ENCODE measurements at places on chromosomes 12 and 14.

- no peak for DNase-seq
Measured at GRCh38 chr12:116331876-116332275, 54.4 kb upstream of the MED13L start.

DNA sequence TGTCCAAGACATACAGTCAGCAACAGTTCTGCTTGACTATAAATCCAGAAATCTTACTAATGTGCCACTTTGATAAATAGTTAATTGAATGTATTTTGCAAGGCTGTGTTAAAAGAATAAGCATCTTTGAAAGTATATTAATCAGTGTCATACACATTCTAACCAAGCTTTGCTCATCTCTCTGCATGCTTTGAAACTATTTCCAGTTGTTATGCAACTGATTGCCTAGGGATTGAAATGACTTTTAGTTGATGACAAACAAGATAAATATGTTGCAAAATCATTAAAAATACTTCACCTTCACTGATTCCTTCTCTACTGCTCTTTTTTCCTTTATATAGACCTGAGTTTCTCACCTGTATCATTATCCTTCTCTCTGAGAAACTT lies 91.3 kb downstream of the AEBP2 start:
- no peak for DNase-seq

DNA sequence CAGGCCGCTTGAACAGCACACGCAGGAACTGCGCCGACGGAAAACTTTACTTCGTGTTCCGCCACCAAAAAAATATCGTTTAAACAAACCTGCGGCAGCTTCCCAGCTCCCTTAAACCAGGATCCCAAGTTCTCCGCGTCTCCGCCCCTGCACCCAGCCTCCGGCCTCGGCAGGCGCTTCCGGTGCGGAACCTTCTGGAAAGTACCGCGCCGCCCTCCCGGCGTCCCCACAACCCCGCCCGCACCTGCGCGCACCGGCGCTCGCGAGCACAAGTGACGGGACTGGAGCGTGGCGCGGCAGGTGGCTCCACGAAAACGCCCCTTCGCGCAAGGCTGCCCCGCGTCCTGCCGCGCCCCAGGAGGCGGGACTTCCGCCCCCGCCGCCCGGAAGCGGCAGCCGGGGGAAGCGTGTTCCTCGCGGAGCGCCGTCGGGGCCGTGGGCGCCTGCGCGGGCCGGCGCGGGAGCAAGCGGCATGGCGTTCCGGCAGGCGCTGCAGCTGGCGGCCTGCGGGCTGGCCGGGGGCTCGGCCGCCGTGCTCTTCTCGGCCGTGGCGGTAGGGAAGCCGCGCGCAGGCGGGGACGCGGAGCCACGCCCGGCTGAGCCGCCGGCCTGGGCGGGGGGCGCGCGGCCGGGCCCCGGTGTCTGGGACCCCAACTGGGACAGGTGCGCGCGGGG lies at the start of gene PGAM5:
PGAM5 (plus strand) TSS at position 438 of the 675 bp plus-strand sequence; CDS start at position 473, 35 bp downstream.
- DNase-seq: peak; percentile 94

GRCh38 chr14:54332490-54332889 lies 64.3 kb upstream of the CDKN3 start:
- no peak for DNase-seq

- DNase-seq: no peak
Measured at GRCh38 chr12:30296486-30296885, 399.2 kb downstream of the IPO8 start.

DNA sequence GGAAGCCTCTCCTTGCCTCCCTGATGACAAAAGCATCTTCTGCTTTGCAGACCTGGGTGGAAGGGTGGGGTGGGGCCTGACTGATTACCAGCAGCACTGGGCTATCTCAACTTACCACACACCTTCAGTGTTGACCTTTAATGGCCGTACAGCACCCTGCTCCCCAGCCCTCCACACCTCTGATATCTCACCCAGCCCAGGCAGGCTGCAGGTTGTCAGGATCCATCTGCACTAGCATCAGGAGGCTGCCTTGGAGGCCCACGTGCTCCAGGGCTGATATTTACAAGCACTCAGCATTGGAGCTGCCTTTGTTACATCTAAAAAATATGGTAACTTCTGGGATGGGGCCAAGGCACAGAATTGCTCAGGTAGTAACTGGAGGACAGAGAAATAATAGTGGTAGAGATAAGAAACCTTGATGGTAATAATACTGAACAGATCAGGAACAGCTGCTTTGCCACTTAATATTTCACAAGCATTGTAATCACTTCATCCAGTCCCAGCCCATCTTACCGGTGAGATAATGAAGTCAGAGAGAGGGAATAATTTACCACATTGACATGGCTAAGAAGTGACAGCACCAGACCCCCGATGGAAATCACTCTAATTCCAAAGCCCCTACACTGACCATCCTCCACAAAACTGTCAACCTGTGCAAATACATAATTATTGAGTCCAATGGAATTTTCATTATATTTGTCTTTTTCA lies 125.2 kb upstream of the RFLNA start:
- DNase-seq: no peak

DNA sequence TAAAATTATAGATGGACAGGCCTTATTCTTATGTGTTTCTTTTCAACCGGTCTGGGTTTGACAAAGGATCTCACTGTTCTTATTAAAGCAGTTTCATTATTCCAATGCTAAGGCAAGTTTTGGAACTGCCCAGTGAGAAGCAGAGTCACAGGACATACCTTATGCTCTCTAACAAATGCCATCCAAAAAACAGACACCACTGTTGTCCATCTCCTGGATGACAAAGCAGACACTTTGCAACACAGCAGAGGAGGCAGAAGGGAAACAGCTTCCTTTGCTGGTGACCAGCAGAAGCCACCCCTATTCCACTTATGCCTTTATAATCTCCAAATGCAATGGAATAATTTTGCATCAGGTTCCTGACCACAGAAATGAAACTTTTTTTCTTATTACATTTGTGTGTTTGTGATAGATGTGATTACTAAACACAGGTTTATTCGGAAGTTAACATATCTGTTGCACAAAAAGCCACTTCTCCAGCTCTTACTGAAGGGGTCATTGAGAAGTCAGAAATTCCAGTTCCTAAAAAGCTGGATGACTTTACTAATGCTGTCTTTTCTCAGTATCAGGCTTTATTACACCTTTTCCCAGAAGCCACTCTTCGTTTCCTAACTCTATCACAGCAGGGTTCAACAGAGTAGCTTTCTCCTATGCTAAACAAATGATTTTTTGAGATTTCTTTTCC lies 115.6 kb downstream of the BTG1 start:
- DNase-seq: no peak

DNA sequence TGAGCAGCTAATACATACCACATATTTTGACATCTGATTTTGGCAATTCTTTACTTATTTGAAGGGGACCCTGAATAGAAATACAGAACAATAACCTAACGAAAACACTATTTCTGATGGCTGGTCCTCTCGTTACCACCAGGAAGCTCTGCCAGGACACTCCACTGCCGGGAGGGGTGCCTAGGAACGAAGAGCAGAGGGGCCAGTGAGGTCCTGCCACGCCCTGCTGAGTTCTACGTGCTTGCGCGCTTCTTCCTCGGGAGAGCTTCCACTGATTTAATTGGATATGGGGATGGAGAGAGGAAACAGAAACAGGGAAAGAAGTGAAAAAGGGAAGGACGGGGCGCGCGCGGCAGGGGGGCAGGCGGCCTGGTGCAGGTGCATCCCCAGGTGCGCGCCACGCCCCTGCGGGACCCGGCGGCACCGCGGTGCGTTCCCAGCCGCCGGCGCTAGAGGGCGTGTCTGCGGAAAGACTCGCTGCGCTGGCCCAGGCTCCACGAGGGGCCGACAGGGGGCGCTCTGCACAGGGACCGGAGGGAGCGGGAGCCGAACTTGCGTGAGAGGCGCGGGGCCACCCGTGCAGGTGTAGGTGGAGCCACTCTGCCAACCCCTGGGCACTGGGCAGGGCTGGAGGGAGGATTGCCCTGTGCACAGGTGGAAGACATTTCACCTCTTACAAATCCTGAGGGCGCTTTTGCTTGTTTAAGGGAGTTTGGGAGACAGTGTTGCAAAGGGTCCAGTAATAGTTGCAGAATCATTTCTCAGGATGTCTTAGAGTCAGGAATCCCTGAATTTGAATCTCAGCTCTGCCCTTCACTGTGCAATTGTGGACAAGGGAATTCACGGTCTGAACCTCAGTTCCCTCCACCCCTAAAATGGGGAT lies 986.3 kb upstream of the TMEM132C start:
- peak; percentile 76 for DNase-seq

- DNase-seq: peak; percentile 30
Measured at GRCh38 chr12:44875417-44875953, 630 bp downstream of the NELL2 start.

DNA sequence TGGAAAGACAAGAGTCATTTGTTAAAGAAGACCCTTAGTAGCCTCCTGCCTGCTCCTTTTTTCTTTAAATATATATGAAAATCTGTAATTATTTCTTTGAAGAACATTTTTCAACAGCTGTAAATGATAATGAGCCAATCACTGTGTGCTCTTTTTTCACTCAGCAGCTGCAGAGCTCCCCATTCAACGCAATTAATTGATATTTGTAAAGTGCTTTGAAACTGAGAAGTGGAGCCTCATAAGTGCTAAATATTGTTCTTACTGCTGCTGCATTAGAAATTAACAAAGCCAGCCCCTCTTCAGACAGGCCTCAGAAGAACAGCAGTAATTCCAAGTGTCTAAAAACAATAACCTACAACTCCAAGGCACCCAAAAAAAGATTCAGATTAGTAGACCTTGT lies 224.3 kb downstream of the GXYLT1 start:
- no peak for DNase-seq

DNA sequence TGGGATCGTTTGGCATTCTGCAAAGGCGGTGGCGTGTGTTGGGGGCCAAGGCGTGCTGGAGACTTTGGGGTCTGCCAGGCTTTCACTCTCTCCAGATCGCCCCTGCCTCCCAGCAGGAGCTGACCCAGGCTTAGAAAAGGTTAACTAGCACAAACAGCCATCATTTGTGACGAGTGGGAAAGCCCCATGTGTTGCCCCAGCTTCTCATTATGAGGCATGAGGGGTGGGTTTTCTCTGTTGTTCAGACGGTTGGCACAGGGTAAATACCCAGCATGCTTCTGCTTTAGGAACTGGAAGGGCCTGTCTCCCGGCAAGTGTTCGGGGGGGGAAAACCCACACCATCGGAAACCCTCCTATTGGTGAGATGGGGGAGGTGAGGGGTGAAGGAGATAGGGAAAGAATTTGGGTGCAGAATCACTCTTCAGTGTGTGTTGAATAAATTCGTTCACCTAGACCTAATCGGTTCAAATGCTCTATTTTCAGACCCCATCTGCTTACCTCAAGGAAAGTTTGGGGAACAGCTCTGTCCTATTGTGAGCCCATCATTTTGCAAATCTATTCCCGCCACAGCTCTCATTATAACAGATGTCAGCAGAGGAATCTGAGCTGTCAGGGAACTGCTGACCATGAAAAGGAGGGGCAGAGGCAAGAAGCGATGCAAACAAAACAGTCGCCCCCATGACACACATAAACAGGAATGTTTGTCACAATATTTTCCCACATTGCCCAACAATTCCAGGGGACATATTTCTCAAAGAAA lies 34.7 kb upstream of the C12orf42 start:
- no peak for DNase-seq

- no peak for DNase-seq
Measured at GRCh38 chr12:97182769-97183168, 275.7 kb downstream of the NEDD1 start.

GRCh38 chr12:6608592-6609281 lies 1.6 kb upstream of the CHD4 start:
- DNase-seq: no peak

GRCh38 chr12:27521066-27521465 lies 2.9 kb upstream of the PPFIBP1 start:
- DNase-seq: no peak

DNA sequence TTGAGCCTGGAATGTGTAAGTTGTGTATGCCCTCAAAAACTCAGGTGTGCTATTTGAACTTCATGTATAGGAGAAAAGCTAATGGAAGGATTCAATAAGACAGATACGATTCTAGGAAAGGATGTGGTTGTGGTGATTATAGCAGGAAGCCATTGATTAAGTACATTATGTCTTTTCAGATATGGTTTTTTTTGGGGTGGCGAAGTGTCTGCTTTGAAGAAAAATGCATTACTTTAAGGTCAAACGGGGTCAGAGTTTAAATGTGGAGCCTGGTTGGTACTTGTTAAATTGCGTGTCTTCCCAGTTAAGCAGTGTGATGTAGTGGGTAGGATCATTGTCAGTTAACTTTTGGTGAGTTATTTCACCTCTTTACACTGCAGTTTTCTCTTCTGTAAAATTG lies 13.0 kb upstream of the NUP107 start:
- no peak for DNase-seq

DNA sequence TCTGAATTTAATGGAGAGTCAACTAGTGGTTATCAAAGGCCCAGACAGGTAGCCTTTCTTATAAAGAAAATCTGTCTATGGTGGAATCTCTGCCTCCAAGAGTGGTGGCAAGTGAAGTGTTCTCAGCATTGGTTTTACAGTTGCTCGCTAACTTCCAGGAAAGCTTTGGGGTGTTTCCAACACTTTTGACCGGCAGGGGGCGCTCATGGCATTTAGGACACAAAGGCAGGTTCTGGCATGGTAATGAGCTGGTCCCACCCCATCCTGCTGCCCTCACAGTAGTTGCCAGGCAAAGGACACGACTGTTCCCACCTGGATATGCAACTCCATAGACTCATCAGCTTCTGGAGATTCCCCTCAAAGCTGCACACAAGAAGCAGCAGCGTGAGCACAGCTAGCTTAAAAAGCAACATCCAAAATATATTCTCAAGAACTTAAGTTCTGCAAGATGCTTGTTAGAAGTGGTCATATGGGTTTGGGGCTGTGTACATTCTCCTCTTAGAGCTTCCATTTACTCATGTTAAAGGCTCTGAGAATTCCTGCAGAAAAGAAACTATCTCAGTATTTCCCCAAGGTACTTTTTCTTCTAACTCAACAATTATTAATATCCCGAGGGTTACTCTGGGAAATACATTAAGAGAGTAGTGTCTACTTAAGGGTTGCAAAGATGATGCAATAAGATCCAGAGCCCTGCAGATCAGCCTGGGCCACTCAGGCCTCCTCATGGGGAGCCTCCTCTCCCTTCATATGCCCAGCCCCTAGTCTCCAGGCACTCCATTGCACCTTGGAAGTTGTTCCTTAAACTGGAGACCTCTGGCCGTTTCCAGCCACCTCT lies 14.8 kb downstream of the PROX2 start:
- peak; percentile 81 for DNase-seq

- DNase-seq: no peak
Measured at GRCh38 chr14:52044791-52045522, 23.9 kb downstream of the NID2 start.

- no peak for DNase-seq
Measured at GRCh38 chr12:110116623-110117022, 7.5 kb upstream of the IFT81 start.

DNA sequence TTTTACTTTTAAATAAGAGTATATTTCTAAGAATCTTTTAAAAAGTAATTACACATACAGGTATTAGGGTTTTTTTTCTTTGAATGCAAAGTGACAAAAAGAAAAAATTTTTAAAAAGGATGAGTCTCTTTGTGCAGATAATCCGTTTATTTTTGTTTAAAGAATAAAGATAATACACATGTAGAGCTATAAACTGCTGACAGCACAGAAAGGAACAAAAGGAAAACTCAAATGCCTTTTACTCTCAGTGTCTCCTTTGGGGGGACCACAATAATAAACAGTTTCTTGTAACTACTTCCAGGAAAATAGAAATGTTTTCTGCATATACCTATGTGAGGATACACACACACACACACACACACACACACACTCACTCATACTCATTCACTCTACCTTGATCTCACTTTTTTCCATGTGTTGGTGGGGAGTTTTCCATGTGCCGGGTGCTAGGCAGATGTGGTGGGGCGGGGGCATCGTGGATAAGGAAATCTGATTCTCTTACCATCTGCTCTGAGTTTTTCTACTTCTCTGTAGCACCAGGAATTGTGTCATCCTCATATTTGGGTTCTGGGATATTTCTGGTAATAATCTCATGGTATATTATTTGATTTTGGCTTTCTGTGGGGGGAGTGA lies 58.1 kb downstream of the KCTD10 start:
- no peak for DNase-seq

GRCh38 chr12:52605542-52605941 lies 4.3 kb upstream of the KRT72 start:
- no peak for DNase-seq
